ENCODE measurements at places on chromosomes 6 and 20.

DNA sequence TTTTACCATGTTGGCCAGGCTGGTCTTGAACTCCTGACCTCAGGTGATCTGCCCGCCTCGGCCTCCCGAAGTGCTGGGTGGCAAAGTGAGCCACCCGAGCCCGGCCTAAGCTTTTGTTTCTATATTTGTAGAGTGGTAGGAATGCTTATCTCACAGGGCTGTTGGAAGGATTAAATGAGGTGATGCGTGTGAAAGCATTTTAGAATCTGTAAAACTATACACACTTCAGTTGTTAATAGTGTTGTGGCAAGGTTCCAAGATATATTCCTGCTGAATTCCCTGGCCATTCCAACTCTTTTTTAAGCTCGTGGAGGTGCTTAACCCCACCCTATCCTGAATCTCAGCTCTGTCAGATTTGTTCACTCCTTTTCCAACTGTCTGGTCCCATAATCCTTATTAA lies 89.9 kb upstream of the AKIRIN2 start:
- DNase-seq, result no peak

DNA sequence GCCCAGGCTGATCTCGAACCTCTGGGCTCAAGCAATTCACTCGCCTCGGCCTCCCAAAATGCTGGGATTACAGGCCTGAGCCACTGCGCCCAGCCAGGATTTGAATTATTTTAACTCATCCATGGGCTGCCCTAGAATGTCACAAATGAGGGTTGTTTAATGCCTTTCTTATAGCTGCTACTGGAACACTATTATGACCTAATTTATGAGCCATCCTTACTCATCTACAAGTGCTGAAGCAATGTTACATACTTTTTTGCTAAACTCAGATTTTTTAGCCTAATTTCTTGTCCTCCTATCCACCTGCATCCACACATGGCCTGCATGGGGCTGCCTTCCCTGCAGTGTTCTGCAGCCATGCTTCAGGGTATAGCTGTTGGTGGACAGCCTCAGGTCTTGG lies 59.9 kb downstream of the RTN4IP1 start:
- no peak for DNase-seq

GRCh38 chr6:23316931-23317330 lies 747.6 kb downstream of the HDGFL1 start:
- DNase-seq, result no peak

- no peak for DNase-seq
Measured at GRCh38 chr6:69138893-69139494, 503.9 kb downstream of the ADGRB3 start.

DNA sequence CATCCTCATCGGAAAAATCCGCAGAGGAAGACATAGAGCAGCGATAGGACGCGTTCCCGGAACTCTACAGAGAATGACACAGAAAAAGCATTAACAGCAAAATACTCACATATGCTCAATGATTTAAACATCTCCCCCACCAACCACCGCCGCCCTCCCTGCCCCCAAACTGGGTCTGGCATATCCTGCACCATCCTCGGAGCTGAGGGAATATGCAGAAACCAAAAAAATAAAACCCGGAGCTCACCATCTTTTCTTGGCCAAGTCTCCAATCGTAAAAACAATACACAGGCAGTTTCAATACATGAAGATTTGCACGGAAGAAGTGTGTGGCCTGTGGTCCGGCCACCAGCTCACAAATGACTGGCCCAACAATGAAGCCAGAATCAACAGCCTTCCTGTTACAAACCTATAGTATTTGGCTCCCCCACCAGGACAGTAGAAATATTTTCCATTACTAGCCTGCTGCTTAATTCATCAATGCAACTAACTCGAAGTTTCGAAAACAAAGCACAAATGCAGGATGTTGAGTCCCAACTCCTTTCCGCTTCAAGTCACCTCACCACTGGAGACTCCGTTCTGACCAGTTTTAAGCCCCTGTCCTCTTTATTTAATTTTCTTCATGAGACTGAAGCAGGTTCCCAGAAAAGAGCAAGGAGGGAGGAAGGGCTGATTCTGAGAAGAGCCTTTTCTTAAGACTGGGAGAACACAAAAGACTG lies 103.2 kb upstream of the BEND6 start:
- DNase-seq, result peak; percentile 69

- no peak for DNase-seq
Measured at GRCh38 chr6:109623288-109623687, 67.7 kb downstream of the AK9 start.

- no peak for DNase-seq
Measured at GRCh38 chr20:46640536-46641311, 10.5 kb downstream of the SLC13A3 start.

- DNase-seq, result no peak
Measured at GRCh38 chr6:134171517-134171916, 119.1 kb upstream of the SLC2A12 start.

DNA sequence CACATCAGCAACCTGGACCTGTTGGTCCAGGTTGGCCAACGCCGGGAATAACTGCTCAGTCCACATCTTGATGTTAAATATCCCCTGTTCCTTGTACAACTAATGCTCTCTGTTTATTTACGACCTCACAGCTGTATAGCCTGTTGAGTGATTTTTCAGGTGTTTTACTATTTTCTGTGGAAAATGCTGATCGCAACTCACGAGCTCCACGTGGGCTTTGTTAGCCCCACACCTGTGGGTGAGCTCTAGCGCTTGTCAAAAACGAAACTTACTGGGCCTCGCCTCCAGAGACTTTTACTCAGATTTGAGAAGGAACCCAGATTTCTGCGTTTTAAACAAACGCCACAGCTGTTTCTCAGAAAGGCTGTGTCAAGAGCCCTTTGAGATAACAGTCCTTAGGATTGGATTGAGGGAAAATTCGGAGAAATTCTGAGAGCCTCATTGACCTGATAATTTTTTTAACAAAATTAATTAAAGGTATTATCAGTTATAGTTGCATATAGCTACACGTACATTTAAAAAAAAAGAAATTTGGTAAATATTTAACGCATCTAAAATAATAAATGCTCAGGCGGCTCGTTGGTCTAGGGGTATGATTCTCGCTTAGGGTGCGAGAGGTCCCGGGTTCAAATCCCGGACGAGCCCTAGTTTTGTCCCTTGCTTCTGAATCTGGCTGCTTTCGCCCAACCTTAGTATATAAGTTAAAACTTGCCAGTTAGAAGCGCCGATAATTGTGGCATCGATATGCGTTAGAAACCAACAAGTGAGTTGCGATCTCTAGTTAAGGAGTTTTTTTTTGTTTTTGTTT lies 16.7 kb downstream of the HMGN4 start:
- no peak for DNase-seq

DNA sequence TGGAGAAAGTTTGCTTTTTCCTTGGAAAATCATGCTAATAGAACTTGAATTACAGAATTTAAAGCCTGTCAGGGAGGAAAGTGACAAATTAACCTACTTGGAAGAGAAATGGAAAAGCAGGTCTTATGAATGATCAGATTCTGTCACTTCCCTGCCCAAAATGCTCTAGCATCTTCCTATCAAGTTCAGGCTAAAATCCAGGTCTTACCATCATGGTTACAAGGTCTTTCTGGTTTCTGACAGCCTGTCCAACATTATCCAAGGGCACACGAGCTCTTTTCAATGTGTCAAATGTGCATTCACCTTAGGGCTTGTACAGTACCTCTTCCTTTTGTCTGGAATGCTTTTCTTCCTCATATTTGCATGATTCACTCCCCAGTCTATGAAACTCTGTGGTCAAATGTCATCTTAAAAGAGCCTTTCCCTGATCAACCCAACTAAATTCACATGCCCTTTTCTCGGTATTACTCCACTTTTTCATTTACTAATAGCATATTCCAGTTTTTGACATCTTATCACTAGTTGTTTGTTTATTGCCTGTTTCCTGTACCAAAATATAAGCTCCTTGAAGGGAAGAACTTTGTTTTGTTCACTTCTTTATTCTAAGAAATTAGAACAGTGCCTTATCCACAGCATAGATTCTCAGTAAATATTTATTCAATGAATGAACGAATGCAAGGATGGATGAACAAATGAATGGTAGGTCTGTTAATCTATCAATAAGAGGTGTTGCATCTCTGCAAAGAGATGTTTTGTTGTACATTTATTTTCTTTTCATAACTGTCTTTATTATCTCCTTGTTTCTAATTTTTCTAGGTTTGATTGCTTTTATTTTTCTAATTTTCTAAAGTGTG lies 139.5 kb downstream of the BCAS1 start:
- no peak for DNase-seq

DNA sequence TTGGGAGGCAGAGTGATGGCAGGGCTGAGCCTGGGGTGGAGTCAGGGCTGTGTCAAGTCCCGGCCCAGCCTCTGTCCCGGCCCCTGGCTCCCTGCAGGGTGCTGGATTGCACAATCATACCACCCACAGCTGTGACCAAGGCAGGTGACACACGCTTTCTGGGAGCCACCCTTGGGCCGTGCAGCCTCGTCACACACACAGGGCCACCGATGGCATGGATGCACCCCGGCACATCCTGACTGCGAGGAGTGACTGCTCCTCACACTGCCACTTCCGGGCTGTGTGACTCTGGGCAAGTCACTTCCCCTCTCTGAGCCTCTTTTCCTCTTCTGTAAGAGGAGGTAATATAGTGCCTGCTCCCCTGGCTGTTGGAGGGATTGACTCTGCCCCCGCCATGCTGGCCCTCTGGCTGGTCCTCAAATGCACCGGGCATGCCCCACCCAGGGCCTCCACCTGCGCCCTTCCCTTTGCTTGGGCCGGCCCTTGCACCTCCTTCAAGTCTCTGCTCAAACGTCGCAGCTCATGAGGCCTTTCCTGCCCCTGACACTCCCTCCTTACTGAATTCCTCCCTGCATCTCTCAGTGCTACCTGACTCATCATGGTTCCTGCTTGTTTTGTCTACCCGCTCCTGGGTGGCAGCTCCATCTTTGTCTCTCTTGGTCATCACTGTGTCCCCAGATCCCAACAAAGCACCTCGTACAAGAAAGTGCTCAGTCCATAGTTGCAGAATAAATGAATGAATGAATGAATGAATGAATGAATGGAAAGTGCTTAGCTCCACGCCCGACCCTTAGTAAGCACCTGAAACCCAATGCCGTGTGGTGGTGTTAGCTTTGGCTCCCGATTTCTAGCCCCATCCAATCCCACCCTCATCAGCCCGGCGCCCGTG lies 93.5 kb downstream of the CEBPB start:
- no peak for DNase-seq

- DNase-seq, result no peak
Measured at GRCh38 chr6:124947971-124948451, 14.2 kb upstream of the RNF217 start.

DNA sequence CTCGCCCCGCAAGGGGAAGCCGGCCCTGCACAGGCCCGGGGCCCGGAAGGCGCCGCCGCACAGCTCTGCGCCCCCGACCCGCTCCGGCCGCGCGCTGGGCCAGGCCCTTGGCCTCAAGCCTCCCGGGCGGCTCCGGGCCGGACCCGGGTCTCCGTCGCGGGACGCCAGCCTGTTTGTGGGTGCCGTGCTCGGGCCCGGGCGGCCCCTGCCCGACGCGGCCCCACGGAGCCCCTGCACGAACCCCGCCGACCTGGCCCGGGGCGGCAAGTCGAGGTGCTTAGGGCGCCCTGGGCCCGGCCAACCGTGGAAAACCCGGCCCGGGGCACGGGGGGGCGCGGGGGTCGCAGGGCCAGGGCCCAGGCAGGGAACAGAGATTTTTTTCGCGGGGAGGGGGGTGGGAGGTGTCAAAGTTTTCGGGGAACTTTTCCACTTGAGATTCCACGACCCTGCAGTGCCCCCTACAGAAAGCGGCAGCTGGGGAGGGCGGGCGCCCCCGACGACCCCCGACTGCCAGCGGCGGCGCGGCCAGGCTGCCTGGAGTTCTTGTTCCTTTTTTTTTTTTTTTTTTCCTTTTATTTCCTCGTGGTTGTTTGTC lies 805 bp upstream of the STX16 start:
- DNase-seq, result no peak

DNA sequence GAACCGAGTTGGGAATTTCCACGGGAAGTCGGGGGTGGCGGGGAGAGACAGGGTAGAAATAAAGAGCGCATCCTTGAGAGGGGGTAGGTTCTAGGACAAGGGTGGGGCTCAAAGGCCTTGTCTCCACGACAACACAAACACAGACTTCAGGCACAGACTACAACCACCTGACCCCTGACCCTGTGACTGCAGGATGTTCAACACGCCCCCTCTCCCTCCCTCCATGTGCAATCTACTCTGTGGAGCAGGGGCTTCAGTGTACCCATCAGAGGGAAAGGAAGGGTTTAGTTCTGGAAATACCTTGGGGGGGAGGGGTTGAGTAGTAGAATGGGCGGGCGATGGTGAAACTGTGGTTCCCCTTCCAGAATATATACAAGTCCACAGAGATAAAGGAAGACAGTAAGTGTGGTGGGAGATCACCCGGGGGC lies 651 bp upstream of the TAPBP start:
- DNase-seq, result peak; percentile 61

DNA sequence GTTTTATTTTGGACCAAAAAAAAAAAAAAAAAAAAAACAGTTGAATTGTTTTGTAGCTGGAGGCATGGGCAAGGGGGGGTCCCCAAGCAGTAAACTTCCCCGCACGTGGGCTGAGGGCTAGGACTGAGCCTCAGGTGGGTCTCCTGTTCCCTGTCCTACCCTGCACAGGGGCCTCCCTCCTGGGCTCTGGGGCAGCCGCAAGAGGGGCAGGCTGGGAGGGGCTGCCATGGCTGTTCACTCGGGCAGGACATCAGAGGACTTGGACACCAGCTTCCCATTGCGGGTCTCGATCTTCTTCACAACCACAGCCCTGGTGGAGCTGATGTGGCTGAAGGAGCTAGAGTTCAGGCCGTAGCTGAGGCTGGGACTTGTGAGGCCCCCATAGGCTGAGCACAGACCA lies 21.1 kb downstream of the SGK1 start:
- no peak for DNase-seq

DNA sequence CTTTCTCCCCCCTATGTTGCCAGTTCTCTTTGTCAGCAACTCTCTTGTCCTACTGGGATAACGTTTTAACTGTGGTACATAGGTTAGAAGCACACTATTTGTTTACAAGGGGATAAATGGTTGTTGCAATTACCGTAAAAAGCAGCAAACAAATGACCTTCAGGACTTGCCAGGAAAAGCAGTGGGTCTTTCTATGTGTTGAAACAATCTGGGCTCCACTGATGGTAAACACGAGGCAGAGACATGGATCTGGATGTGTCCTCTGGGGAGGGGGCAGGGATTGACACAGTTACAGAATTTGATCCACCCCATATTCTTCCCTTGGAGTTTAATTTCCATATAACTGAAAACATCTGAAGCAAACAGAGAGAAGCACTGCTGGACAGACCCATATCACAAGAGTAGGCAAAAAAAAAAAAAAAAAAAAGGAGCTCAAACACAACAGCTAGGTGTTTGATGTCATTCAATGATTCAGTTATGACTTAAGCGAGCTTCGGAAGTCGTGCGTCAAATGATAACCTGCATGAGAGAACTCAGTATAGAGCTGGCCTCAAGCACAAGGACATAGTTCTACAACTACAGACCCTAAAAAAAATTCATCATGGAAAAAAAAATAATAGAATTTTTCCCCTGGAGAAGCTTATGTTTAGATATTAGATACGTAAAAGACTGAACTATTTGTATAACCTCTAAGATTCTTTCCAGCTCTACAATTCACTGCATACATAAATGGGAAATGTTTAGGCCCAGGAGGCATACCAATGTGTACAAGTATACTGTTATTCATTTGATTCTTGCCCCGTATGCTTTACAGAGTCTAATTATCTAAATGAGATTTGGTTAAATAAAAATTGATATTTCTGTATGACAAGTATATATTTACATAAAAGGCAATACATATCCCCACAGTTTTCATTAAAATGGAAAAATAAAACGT lies 127.7 kb downstream of the ALDH8A1 start:
- no peak for DNase-seq
